EH (cell line): ENCODE measurements at places on chromosomes 1 and 21.

GRCh38 chr1:17575797-17576518 lies 36.5 kb downstream of the ARHGEF10L start:
- no peak for DNase-seq

- no peak for DNase-seq
Measured at GRCh38 chr1:246080031-246080430, 427.0 kb downstream of the SMYD3 start.

- peak; percentile 93 for DNase-seq
Measured at GRCh38 chr21:29145354-29145782, 14.9 kb downstream of the MAP3K7CL start.

DNA sequence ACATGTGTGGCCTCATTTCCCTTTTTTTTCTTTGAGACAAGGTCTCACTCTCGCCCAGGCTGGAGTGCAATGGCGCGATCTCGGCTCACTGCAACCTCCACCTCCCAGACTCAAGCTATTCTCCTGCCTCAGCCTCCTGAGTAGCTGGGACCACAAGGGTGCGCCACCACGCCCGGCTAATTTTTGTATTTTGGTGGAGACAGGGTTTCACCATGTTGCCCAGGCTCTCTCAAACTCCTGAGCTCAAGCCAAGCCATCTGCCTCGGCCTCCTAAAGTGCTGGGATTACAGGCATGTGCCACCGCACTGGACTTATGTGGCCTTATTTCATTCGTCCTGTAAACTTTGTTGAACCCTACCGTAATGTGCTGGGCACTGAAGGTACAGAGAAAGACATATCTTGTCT lies 569 bp upstream of the WARS2 start:
- peak; percentile 31 for DNase-seq

DNA sequence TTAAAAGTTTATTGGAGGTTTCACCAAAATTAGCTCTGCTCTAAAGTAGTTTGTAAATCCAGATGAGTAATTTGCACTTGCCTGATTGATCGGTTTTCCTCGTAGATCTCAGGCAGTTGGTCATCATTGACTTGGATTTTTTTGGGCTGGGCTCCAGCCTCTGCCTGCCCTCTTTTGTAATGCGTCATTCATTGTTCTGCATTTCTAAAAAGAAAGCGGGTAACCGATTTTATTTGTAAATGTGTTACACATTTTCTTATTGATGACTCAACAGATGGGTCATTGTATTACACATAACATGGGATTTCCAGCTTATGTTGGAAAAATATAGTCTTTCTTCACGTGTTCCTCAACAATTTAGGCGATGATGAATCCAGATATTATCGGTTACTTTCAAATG lies 5.5 kb downstream of the ETS2 start:
- DNase-seq = peak; percentile 88

DNA sequence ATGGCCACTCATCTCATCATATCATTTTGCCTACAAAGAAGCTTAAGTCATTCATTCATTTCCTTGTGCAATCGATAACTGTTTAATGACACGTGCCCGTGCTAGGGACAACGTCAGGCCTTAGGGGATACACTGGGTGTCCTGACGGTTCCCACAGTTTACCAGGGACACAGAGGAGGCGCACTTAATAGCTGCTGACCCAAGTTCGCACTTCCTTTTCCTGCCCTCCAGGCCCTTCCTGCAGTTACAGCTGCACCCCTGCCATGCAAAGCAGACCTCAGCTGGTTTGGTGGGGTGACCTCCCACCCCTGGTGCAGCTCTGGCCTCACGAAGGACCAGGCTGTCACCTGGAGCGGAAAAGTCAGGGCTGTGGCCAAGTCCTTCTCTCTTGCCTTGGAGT lies 4.2 kb downstream of the SPATA21 start:
- no peak for DNase-seq

DNA sequence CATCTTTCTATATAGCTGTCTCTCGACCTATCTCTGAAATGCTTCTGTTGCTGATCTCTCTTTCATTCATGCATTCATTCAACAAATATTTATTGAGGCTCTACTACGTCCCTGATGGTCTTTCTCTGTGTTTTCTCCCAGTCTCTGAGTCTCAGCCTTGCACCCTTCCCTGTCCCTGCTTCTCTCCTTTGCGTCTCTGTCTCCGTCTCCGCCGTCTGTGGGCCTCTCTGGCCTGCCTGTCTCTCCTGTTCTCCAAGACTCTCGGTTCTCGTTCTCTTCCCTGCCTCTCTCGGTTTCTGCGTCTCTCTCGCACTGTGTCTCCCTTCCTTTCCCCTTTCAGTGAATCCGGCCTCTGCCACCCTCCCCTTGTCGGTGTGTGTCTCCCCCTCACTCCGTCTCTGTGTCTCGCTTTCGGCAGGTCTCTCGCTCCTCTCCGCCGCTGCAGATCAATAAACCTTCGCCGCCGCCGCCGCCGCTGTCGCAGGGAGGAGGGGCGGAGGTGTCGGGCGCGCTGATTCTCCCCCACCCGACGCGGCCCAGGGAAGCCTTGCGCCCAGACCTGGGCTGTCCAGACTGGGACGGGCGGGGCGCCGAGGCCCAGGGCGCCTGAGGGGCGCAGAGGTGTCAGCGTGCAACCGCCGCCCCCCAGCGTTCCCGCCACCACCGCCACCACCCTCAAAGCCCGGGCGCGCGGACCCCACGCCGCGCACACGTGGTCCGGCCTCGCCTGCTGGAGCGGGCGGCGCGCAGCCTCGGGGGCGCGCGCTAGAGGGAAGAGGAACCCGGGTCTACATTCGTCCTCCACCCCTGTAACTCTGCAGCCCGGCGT lies 3.0 kb downstream of the EFNA3 start:
- DNase-seq = peak; percentile 11
